ENCODE measurements at places on chromosomes 12 and 14.

GRCh38 chr12:50787618-50788017 is 23.7 kb downstream of the ATF1 start:
- DNase-seq = no peak

DNA sequence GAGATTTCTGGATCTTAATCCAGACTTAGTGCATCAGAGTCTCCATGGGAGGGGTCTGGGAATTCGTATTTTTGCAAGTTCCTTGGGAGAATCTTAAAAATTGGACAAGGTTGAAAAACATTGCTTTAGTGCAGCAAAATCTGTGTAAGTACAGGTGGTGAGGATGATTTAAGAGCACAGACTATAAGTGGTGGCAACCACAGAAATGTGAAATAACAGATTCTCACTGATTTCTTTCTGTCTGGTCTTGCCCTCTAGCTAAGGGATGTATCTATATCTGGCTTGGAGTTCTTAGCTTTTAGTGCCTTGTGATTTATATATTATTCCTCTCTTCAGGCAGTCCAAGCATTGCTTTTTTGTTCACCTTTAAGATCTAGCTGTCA is 116.2 kb downstream of the DIP2B start:
- no peak for DNase-seq

GRCh38 chr14:68124050-68124449 is 304.5 kb downstream of the RAD51B start:
- no peak for DNase-seq

DNA sequence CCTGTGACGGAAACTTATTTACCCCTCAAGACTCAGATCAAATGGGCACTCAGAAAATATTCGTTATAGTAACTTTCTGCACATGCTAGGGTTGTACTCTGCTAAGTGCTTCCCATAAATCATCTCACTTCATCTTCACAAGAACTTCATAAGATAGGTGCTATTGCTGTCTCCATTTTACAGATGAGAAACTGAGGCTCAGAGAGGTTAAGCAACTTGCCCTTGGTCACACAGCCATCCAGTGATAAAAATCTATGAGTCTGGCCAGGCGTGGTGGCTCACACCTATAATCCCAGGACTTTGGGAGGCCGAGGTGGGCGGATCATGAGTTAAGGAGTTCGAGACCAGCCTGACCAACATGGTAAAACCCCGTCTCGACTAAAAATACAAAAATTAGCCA is 33.2 kb upstream of the LHX5 start:
- DNase-seq = no peak

DNA sequence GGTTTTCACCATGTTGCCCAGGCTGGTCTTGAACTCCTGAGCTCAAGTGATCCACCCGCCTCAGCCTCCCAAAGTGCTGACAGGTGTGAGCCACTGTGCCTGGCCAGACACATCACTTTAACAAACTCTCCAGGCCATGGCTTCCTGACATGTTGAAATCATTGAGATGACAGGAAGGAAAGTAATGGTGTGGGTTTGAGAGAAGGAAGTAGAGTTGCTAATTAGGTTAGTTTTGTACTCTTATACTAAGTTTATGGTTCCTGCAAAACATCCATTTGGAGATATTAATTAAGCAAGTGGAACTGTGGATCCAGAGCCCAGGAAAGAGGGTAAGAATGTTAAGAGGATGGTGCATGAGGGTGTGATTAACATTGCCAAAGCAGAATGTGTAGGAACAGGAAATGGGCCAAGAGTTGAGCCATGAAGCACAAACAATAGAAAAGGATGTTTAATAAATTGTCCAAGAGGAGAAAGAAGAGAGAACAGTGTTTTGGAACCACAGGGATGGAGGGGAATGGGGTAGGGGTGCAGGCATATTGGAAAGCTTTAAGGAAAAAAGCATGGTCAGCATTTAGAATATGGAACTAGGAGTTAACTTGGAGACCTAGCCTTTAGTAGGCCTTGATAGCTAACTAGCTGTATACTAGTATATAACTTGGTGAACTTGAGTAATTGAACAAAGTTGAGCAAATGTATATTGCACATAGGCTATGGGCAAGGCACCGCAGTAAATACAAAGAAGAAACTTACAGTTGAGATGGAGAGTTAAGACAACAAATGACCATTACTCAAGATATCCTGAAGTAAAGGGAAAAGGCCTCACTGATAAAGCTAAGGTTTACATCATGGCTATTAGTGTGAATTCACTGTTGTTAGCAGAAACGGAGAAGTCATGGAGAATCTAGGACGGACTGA is 91.3 kb upstream of the DNM1L start:
- DNase-seq = no peak

DNA sequence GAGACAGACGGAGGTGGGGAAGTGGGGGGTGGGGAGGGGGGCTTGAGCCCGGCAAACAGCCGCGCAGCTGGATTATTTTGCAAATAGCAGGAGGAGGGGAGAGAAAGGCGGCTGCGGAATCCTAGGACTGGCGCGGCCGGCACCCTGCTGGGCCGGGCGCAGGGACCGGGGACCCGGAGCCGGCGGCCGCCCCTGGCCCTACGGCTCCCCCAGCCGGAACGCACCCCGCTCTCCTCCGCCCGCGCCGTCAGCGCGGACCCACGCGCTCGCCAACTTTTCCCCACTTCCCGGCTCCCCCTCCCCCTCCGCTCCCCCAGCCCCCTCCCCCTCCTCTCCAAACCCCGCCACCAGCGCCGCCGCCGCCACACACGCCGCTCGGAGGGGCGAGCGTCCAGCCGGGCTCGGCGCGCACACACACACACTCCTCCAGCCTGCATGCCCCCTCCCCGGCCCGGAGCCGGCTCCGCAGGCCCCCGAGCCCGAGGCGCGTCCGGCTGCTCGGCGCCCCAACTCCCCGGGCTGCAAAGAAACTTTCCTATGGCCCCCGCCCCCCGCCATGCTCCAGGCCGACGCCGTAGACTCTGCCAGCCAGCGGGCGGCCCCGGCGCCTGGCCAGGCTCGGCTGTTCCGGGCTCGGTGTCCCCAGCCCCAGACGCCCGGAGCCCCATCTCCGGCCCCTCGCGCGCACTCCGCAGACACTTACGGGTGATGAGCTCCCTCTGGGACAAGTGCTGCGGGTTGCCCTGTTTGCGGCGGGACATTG is 1.4 kb downstream of the BCL11B start:
- DNase-seq = peak; percentile 81

GRCh38 chr14:39267608-39268005 is 33.9 kb downstream of the MIA2 start:
- DNase-seq = no peak

DNA sequence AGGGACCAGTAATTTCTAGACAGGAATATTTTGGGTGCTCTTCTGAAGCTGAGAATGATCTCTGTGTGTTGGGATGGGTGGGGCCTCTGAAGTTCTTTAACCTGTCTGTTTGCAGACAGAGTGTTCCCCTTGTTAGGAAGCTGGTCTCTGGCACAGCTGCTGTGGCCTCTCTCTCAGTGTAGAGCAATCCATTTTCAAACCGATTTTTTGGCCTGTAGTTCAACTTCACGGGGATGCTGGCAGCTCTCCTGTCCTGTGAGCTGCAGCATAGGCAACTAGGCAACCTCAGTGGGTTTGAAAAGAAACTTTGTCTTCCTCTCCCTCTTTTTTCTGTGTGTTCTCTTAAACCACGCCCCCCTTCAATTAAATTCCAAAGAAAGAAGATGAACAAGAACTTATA is 69.1 kb downstream of the SMOC1 start:
- no peak for DNase-seq

DNA sequence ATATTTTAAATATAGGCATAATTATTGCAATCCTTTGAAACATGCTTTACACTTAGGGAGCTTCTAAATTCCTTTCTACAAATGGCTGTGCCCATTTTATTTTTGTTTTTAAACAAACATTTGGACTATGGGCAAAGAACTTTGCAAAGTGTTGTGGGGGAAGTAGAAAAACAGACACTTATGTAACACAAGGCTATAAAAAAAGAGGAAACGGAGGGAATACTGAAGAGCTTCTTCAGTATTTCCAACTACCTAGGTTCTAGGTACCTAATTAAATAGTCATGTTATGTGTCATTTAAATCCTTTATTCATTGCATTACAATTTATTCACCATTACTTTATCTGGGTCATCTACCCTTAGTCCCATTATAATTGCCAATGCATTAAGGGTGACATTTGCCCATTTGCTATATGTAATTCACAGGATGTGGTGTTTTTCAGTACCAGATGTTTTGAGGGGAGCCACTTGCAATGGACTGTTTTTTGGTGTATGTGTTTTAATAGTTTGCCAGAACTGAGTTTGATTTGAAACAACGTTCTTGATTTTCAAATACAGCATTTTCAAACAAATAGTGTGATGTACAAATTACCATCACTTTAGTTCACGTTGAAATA is 1.5 kb upstream of the MSRB3 start:
- DNase-seq = no peak
